ENCODE measurements at places on chromosomes 13 and 19.
A peak's percentile ranks its signal among the peaks of the same experiment; 100 is the strongest.

DNA sequence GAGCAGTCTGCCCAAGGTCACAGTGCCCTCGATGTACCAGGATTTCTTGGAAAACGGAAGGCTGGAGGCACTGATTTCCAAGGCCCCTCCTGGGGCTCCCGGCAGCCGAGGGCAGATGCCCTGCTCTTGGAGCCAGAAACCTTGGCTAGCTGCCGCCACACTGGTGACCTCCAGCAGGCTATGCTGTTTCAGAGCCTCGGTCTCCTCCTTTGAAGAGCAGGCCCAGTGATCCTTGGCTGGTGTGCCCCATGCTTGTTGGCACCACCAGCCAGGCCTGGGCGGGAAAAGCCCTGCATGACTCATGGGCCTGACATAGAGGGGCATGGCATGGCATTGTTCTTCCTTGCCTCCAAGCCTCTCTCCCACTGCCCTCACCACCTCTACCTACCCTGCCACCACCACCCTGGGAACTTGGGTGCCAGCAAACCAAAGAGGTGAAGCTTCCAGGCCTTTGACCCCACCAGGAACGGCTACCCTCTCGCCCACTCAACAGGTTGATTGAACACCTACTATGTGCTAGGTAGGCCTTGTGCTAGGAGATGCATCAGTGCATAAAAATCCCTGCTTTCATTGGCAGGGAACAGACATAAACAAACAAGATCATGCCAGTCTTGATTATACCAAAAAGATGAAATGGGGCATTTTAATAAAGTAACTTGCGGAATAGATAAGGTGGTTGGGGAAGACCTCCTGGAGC is 1.6 kb upstream of the CLEC11A start:
- DNase-seq = no peak

DNA sequence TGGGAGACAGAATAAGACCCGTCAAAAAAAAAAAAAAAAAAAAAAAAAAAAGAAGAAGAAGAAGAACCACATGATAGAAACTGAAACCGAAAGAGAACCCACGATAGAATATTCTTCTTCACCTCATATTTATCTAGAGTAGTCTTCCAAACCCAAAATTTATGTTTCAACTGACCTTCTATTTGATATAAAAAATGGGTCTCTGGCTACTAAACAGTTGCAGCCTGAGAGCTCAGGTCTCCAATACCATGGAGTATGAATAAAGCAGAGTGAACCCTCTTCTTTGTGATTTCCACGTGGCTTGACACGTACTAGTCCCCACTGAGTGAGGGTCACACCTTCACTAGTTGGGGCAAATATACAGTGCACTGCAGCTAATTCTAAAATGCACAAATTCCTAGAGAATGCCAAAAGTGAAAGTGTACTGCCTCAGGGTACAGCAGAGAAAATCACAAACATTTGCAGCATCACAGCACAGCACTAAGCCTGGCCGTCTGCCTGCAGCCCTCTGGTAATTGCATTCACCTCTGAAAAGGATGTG is 30.8 kb upstream of the RFC3 start:
- peak; percentile 44 for DNase-seq

DNA sequence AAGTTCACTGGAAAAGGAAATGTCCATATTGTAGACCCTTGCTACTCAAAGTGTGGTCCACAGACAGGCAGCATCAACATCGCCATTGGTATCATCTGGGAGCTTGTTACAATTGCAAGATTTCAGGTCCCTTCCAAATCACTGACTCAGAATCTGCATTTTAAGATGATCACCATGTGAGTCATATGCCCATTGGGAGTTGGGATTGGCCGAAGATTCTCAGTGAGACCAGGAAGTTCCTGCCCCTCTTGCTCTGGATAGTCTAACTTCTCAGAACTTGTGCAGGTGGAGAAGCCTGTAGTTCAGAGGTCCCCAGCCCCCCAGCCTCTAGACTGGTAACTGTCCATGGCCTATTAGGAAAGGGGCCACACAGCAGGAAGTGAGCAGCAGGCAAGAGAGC is 48.9 kb upstream of the URAD start:
- peak; percentile 58 for DNase-seq

- DNase-seq = peak; percentile 36
Measured at GRCh38 chr13:40664350-40665125, 1.9 kb downstream of the FOXO1 start.

Data from ELR (cell line).